Vagina (tissue), 2 donors: ENCODE measurements at places on chromosomes 1 and 21.

DNA sequence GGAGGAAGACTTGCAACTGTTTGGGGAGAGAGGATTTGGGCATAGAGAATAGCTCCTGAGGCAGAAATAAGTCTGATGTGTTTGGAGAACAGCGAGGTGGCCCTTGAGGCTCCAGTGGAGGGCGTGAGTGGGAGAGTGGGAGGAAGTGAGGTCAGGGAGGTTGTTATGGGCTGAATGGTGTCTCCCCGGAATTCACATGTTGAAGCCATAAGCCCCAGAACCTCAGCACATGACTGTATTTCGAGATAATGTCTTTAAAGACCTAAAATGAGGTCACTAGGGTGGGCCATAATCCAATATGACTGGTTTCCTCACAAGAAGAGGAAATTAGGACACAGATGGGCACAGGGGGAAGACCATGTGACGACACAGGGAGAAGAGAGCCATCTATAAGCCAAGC lies 17.9 kb upstream of the APP start:
- no peak for DNase-seq

DNA sequence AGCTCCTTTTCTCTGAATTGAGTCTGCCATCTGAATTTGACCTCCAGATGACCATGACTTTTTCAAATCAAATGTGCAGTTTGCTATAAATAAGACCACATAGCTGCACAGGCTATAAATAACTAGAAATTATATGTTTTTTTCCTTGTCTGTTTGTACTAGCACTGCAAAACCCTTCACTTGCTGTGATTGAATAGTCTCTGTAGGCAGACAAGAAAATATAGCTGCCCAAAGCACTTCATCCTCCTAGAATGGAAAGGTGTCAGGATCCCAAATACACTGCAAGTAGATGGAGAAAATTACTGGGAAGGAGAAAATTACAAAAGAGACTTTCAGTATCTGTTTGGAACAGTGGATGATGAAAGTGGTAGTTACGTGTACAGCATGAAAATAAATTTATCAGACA lies 175.8 kb downstream of the APP start:
- DNase-seq = no peak

DNA sequence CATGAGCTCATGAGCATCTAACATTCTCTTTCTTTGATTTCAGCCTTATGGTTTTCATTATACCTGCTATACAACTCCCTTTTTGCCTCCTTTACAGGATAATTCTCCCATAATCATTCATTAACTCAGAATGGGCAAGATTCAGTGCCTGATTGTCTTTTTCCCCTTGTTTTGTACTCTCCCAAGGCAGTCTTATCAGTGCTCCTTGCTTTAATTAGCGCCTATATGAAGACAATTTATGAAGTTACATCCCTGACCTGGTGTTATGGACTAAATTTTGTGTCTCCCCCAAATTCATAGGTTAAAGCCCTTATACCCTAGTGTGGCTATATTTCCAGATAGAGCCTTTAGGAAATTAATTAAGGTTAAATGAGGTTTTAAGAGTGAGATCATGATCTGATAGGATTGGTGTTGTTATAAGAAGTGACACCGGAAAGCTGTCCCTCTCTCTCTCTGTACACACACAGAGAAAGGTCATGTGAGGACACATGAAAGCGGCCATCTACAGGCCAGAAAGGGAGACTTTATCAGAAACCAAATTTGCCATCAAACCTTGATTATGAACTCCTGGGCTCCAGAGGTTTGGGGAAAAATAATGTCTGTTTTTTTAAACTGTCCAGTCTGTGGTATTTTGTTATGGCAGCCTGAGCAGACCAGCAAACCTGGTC lies 185.8 kb upstream of the CHODL start:
- no peak for DNase-seq

GRCh38 chr1:22442212-22442894 lies 9.3 kb upstream of the ZBTB40 start:
- no peak for DNase-seq

DNA sequence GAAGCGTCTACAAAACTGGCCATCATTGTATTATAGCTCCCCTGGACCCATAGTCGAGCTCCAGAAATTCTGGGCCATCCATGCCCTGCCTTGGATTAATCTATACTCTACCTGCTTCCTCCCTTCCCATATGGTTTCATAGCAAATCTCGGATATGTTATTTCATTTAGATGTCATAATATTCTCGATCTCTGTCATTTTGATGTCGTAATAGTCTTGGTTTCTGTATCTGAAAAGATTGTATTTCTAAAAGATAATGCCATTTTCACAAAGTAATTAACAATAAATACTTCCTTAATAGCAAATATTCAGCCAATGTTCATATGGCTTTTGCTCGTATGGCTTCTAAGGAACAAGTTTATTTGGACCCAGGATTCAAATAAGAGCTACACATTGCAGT lies 35.1 kb downstream of the DIP2A start:
- DNase-seq = no peak
